ENCODE measurements at places on chromosomes 6 and 20.

- DNase-seq, result no peak
Observed at GRCh38 chr6:100304575-100304974, 160.1 kb downstream of the SIM1 start.

GRCh38 chr20:15653396-15654207 is 919.6 kb downstream of the KIF16B start:
- no peak for DNase-seq

GRCh38 chr6:44404022-44404714 is 16.7 kb downstream of the CDC5L start:
- DNase-seq, result no peak

GRCh38 chr6:35778437-35778836 is 2.0 kb downstream of the CLPSL2 start:
- DNase-seq, result no peak

DNA sequence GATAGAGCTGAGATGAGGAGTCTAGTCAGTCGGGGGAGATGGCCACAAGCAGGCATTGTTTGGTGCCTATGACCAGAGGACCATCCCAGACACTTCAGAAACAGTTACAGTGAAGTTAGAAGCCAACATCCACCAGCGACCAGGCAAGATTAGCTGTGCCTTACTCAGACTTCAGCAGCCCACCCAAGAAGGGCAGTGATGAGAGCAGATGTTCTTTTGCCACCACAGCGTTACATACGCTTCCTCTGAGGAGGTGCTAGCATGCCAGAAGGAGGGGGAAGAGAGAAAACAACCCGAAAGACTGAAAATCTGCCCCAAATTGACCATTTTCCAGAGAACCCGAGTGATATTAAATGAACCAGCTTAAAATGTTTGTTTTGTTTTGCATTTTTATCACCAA is 186.8 kb downstream of the PRL start:
- no peak for DNase-seq

DNA sequence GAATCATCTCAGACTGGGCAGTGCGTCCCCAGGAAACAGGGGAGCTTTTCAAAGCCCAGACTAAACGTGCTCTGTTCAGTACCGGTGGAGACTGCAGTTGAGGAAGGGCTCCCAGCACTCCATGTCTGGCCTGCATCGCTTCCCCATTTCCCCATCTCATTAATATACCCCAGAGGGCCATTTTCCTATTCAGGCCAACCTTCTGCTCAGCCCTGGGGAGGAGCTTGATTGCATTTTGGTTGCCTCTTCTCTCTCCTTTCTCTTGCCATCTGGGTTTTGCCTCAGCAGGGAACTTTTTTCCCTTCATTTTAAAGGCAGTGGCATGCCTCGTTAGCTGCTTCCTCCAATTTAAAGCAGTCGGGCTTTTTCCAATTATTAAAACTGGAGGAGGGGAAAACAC is 394.3 kb upstream of the SOX4 start:
- no peak for DNase-seq

- no peak for DNase-seq
Observed at GRCh38 chr20:38115205-38115604, 49.9 kb downstream of the TGM2 start.

DNA sequence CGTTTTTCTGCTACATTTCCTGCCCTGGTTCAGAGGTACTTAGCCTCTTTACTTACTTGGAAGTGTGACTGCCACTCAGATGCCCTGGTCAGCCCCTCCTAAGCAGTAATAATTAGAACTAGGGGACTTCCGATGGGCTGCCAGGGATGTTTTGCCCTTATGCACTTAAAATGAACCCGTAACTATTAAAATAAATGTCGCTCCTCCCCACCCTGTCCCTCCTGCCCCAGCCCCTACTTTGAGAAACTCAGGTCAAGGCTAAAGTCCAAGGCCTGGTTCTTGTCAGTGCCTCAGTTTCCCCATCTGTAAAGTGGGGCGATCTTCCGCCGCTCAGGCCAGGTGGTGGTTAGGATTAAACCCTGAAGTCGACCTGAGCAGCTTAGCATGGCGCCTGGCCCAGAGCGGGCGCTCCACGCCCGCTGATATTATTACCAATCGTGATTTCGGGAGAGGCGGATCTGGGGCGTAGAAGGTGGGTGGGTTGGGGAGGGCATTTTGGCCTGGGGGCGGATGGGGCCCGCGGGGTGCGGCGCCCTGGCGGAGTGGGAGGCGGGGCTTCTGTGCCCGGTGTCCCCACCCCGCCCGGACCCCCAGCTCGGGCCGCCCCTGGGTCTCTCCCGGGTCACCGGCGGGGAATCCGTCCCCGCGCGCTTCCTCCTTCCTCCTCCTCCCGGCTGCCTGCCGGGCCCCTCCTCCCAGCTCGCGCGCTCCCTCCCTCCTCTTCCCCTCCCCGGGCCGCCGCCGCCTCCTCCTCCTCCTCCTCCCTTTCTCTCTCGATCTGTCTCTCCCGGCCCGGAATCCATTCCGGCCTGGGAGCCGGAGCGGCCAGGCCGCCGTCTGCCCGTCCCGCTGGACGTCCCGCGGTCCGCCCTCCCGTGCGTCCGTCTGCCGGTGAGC is at the start of gene SRC:
TSS of gene SRC (plus strand) at position 802 of the 897 bp plus-strand sequence. CDS start 38,014 bp downstream, outside the sequence.
- DNase-seq, result peak; percentile 31

Measured in DMS79 treated with DMSO at 0.1 percent for 48 hours (cell line).